ENCODE measurements at places on chromosomes 3 and 15.

- DNase-seq, result no peak
Observed at GRCh38 chr15:40092256-40092978, 16.3 kb downstream of the BMF start.

- no peak for DNase-seq
Observed at GRCh38 chr3:71010726-71011455, 572.6 kb downstream of the FOXP1 start.

GRCh38 chr15:71784719-71785118, 25.6 kb upstream of the NR2E3 start:
- DNase-seq, result no peak

DNA sequence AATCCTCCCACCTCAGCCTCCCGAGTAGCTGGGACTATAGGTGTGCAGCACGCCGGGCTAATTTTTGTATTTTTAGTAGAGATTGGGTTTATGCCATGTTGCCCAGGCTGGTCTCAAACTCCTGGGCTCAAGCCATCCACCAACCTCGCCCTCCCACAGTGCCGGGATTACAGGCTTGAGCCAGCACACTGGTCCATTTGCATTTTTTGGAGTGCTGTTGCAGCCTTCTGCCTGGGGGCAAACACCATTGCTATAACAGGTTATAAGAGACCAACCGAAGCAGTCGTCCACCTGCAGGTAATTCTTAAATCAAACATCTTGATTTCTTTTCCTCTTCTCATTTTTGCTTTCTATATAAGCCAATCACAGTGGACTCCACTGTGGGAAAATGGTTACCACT, 27.7 kb downstream of the ACKR4 start:
- DNase-seq, result no peak

- peak; percentile 69 for DNase-seq
Observed at GRCh38 chr3:52231502-52232278, 6.2 kb upstream of the TLR9 start.

DNA sequence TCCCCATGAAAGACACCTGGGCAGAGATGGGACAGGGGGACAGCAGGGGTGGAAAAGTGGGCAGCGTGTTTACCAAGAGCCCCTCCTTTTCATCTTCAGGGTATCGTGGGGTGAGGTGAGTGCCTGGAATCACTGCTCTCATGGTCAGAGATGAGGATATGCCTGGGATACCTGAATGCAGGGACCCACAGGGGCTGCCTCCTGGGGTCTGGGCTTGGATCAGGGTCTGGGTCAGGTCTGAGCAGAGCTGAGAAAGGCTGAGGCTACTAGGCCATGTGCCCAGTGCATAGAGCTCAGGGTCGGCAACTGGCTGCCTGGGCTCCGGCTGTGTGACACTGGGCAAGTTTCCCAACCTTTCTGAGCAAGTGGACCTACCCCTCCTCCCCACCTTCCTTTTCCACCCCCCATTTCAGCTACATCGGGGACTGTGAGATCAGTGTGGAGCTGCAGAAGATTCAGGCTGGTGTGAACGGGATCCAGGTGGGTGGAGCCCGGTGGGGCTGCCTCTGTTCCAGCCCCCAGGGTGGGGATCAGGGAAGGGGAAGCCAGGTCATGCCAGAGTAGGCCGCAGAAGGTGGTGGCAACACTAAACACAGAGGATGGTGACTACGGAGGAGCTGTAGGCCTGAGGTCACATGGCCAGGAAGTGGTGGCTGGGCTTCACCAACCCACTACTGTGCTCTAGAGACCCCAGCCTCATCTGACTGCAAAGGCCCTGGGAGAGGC, 24.5 kb downstream of the ESYT3 start:
- DNase-seq, result no peak

DNA sequence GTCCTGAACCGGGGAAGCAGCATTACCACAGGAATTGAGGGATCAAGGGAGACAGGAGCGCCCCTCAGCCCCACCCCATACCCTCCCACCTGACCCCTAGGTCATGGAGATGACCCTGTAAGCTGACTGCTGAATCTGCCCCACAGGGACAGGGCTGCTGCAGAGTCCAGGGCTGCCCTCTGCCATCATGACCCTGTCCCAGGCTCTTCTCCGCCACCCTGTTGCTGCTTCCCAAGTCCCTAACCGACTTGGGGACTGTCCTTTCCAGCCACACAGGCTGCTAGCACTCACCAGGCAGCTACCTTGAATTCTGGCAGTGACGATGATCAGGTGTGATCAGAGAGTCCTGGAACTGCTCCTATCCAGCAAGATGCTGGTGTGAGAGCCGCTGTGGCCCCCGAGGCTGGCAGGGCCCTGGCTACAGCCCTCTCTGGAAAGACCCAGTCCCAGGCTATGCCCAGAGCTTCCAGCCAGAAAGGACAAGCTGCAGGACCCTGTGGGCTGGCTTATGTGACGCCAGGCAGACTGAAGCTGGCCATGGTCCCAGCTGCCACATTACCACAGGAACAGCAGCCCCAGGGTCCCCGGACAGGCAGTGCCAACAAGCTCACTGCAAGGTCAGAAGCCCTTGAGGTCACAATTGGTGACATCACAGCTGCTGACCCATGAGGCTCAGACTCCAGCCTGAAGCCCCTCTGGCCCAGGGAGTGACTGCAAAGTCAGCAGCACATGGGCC, at the start of gene C3orf22:
TSS of gene C3orf22 (minus strand) at position 597 of the 736 bp plus-strand sequence. CDS start 5,542 bp downstream, outside the sequence.
- DNase-seq, result no peak

DNA sequence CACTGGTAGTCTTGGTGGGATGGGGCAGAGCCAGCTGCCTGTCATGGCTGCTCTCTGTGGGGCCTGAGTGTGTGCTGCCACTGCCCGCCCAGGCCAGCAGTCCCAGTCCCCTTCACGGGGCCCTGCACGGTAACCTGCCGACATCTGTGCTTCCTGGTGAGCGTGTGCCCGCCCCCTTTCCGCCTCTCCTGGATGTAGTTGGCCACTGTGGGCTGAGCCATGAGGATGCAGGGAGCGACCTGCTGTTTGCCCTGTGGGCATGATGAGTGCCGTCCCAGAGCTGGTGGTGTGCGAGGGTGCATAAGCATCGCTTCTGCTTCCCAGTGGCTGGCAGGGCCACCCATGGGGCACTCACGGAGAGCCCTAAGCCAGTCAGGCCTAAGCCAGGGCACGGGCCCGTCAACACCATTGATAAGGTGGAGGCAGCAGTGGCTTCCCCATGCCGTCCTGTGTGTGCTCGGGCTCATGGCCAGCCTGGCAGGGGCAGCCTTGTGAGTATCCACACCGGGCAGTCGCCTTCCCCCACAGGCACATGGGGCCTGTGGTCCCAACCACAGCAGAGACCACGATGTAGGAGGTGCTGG, 14.6 kb downstream of the PLXNA1 start:
- no peak for DNase-seq

DNA sequence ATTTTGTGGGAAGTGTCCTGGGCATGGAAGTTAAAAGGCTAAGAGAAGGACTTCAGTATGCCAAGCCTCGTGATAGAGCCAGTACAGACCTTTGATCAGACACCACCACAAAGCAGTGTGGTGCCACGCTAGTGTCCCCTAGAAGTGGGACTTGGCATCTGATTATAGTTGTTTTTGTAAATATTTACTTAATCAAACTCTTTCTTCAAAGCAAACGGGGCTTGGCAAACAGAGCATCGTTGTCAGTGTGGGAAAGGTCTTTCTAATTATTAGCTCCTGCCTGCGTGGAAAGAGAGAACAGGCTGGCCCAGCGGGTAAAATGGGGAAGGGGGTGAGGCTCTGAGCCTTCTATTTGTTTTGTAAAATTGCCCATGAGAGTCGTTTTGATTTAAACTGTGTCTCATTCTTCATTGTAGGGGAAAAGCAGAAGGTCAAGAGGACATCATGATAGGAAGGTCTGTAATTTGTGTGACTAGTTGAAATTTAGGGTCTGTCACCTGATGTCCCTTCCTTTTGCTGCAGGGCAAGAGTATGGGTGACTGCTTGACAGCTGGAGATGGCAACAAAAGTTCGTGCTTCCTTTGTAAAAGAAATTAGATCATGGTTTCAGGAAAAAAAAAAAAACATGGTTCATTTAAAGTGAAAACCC, 105.0 kb downstream of the IQCH start:
- no peak for DNase-seq

DNA sequence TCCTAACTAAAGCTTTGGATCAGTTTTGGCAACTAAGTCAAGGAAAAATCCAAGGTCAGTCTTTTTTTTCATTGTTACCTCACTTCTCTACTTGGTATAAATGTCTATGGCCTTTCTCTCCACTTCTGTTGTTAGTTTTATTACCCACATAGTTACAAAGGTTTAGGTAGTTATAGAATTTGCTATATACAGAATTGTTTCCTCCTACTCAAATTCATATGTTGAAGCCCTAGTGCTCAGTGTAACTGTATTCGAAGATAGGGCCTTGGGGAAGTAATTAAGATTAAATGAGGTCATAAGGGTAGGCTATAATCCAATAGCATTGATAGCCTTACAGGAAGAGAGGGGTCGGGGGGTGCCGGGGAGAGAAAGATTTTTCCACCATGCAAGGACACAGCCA, 19.7 kb upstream of the STIMATE start:
- DNase-seq, result no peak

GRCh38 chr3:169227911-169228310, 435.6 kb downstream of the MECOM start:
- DNase-seq, result no peak

DNA sequence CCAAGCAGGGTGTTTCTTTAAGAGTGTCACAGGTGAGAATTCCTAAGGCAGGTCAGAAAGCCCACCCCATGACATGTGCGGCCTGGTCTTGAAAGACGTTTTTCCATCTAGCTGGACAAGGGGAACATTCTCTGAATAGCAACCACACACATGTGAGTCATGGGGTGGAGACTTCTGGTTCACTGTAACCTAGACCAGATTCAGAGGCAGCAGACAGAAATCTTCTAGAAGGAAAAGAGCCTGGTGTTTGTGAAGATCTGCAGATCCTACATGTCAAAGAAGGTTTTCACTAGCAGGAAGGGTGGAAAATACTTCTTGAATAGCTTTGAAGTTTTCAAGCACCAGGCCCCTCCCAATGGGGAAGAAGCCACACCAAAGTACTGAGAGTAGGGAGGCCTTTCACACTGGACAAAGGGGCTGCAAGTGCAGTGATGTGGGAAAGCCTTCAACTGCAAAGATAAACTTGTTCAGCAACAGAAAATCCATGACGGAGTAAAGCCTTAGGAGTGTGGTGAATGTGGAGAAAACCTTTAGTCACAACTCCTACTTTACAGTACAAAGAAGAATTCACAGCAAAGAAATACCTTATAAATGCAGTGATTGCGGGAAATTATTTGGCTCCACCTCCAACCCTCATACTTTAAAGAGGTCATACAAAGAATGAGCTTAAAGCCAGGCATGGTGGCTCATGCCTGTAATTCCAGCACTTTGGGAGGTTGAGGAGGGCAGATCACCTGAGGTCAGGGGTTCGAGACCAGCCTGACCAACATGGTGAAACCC, 17.6 kb downstream of the ADAM10 start:
- DNase-seq, result no peak

DNA sequence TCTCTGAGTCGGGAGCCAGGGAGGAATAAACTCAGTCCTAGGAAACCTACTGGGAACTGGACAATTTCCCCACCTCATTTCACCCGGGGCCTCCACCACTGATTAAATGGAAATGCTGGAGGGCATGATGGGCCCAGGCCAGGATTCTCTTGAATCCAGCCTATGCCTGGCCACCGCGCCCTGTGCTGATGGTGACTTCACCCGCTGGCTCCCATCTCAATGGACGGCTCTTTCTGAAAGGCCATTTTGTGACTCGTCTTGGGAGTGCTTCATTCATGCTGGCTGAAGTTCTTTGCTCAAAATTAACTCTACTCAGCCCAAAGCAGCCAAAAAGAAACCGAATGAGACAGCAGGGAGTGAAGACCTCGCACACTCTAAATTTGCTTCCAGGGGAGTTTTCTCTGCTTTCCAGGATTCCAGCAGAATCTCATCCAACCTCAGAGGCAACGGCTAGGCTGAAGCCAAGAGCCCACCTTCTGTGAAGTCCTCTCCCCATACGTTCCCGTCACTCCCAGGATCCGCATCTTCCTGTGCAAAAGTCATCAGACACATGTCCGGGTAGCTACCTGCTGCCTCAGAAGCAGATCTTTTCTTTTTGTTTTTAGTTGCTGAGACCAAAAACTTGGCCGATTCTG, 266.0 kb upstream of the ICE2 start:
- no peak for DNase-seq

DNA sequence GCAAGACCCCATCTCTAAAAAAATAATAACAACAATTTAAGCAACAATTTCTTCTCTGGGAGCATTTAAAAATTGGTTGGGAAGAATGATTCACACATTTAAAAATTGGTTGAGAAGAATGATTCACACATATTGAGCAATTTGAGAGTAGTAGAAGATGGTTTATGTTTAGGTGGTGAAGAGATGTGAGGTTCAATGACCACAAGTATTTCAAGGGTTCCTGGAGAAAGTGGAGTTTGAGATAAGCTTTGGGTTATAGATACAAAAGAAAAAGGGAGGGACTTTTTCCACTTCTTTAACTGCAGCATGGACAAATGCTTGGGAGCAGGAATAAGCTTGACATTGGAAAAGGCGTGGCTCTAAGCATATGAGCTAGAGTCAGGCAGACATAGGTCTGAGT, 145.7 kb upstream of the NPHP3 start:
- DNase-seq, result no peak

DNA sequence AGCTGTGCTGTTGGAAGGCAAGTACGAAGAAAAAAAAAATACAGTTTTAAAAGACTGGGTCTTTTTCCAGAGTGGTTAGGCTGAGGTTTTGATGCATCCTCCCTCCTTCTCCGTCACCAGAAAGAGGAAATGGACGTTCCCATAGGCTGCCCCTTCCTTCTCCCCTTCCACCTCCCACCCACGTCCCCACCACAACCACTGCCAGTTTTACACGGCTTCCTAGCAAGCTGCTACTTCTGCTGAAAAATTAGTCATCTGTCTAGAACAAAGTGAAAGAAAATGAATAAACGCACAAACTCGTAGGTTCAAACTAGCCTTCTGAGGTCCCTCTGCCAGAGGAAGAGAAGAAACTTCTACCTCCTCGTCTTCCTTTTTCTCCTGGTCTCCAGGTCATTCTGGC, 71.6 kb upstream of the RPL35A start:
- DNase-seq, result no peak

DNA sequence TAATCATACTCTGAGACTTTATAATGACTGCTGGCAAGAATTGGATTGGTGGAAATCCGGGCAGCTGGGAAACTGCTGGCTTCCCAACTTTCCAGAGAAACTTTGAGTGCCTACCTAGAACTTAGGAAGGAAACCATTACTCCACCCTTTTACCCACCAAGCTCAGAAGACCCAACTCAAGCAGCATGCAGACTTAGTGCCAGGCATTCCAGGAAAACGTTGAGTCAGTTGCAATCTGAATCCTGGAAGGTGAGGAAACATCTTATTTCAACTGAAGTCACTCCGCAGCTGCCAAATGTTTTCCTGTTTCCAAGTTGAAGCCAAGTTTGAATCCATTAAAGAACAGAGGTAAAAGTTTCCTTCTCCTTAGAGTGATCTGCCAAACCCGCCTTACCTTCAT, 126.5 kb downstream of the ZNF385D start:
- DNase-seq, result no peak

GRCh38 chr15:77858792-77859490, 218.6 kb downstream of the TBC1D2B start:
- no peak for DNase-seq

DNA sequence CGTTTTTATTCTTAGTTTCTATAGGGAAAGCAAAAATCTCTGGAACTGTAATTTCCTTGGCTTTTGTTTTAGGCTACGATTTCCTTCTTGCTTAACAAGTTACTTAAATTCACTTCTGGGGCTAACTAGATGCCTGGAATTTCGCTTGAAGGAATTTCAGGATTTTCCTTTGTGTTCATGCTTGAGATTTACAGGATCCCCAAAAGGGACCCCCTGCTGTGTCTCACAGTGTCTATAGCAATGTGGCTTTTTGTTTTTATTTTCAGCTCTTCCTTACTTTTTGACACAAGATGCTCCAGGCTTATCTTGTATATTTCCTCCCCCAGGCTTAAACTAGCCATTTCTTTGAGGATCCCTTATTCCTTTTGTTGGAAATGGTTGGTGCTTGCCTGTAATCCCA, 95.5 kb upstream of the DPPA4 start:
- no peak for DNase-seq
